ENCODE measurements at places on chromosomes 5 and 9. TPM values are rescaled to one million over a fixed set of nuclear protein-coding genes. Genes with fewer than 3 reads are reported as not detected.
A peak's percentile ranks its signal among the peaks of the same experiment; 100 is the strongest.

DNA sequence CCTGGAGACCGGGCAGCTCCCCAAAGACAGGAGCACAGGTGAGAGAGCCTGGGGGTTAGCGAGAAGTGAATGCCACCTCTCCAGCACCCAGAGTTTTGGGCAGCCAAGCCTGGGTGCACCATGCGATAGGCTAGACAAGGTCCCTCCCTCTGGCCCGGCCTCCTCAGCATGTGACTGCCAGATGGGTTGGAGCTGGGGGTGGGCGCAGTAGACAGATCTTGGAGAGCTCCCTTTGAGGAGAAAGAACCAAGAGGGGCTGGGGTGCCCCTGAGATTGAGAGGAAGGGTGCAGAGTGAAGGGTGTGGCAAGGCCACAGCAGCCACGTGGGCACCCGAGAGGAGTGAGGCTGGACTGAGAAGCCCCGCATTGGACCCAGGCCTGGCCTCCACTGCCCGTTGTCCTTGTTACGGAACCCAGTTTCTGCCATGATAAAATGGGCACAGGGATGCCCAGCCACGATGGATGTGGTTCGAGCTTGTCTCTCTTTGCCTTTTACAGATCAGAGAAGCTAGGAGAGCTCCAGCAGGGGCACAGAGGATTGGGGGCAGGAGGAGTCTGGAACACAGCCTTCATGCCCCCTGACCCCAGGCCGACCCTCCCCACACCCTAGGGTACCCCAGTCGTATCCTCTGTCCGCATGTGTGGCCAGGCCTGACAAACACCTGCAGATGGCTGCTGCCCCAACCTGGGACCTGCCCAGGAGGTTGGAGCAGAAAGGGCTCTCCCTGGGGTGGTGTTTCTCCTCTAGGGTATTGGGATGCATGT is 1.4 kb downstream of the TMEM141 start:
- H3K27me3 ChIP-seq = peaks cover 6% of the 10 kb centered on the region
- H3K4me1 ChIP-seq = peaks cover 29% of the 10 kb centered on the region
- H3K36me3 ChIP-seq = no peaks in the 10 kb centered on the region
- no peak for DNase-seq

Gene NKD2
- total RNA-seq = 3.2 TPM

GRCh38 chr9:3008091-3008490 is 164.2 kb upstream of the PUM3 start:
- no peaks in the 10 kb centered on the region for H3K27me3 ChIP-seq
- H3K4me1 ChIP-seq = no peaks in the 10 kb centered on the region
- H3K27ac ChIP-seq = no peak overlapping the region
- no peak overlapping the region for H3K4me3 ChIP-seq
- H3K36me3 ChIP-seq = no peaks in the 10 kb centered on the region

DNA sequence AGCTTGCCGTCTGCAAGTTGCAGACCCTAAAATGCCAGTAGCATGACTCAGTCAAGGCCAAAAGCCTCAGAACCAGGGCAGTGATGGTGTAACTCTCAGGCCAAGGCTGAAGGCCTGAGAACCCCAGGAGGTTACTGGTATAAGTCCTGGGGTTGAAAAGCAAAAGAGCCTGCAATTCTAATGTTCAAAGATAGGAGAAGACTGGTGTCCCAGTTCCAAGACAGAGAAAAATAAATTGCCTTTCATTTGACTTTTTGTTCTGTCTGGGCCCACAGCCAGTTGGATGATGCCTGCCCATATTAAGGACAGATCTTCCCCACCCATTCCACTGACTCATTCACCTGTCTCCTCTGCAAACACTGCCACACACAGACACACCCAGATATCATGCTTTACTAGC is 673.2 kb downstream of the CDH18 start:
- no peaks in the 10 kb centered on the region for H3K27me3 ChIP-seq
- H3K4me1 ChIP-seq = no peaks in the 10 kb centered on the region
- no peak overlapping the region for H3K27ac ChIP-seq
- no peak overlapping the region for H3K4me3 ChIP-seq

DNA sequence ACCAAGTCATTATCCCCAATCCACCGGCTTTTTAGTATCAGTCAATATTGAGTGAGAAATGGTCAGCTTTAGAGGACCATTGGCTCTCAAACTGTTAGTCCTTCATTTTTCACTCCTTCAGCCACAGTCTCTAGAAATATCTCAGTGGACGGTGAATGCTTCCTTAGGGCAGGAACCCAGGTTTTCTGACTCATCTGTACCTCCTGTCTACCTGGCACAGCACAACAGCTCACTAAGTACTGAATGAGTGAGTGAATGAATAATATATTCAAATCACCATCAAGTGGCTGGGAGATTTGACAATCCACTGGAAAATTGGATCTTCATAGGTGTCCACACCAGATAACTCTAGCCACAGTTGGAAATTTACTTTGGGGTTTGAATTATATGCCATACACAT is 609.5 kb upstream of the CLINT1 start:
- H3K27ac ChIP-seq = no peak overlapping the region
- peaks cover 6% of the 10 kb centered on the region for H3K4me1 ChIP-seq
- no peak overlapping the region for H3K4me3 ChIP-seq

Gene AQP3
- total RNA-seq = 3.4 TPM

DNA sequence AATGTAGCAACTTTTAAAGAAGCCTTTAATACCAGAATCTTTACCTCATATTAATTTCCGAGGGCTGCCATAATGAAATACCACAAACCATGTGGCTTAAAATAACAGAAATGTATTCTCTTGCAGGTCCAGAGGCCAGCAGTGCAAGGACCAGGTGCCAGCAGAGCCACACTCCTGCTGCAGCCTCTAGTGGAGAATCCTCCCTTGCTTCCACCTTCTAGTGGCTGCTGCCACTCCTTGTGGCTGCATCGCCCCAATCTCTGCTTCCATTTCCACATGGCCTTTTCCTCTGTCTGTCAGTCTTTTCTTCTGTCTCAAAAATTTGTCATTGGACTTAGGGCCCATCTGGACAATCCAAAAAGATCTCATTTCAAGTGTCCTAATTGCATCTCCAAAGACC is 401.5 kb downstream of the EFNA5 start:
- no peaks in the 10 kb centered on the region for H3K4me1 ChIP-seq
- no peak overlapping the region for H3K27ac ChIP-seq
- H3K36me3 ChIP-seq = no peaks in the 10 kb centered on the region
- no peak overlapping the region for H3K4me3 ChIP-seq
- peaks cover 2% of the 10 kb centered on the region for H3K27me3 ChIP-seq
- no peak for DNase-seq

DNA sequence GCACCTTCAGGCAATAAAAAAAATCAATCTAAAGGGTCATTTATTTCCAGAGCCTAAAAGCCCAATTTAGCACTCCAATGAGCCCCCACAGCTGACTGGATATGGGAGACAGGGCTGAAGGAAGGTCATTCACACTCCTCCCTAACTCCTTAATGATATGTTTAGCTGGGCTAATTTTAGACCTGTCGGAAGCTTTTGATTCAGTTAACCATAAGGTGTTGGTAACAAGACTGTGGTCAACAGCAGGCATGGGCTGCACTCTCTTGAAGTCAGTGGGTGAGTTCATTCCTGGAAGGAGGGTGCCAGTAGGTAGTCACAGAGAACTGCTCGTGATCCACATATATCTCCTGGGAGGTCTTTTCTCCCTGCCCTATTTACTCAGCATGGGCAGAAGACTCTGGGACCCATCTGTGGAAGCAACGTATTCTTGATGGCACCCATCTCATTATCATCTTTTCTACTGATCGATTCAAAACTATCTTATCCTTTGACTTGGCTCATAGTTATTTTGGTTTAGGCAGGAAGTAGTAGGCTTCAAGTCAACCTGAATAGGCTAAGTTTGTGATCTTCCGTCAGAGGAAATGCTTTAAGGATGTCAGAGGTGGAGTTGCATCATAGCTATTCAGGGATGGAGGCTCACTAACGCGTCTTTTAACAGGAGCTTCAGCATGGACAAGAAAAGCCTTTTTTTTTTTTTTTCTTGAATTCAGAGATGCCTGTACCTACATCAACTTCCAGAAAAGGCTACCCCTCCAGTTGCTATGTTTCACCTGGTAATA is 367.7 kb upstream of the SLC30A5 start:
- H3K36me3 ChIP-seq = no peaks in the 10 kb centered on the region
- no peaks in the 10 kb centered on the region for H3K4me1 ChIP-seq
- H3K27ac ChIP-seq = no peak overlapping the region
- no peak for DNase-seq
- H3K27me3 ChIP-seq = peaks cover 3% of the 10 kb centered on the region

Gene TSC1
- 30.2 TPM for total RNA-seq

Gene EGFL7
- total RNA-seq = 2.5 TPM

GRCh38 chr5:43639566-43639965 is 36.6 kb downstream of the NNT start:
- H3K36me3 ChIP-seq = peaks cover 13% of the 10 kb centered on the region
- no peaks in the 10 kb centered on the region for H3K27me3 ChIP-seq
- H3K27ac ChIP-seq = no peak overlapping the region
- no peak for DNase-seq
- peaks cover 6% of the 10 kb centered on the region for H3K4me1 ChIP-seq

DNA sequence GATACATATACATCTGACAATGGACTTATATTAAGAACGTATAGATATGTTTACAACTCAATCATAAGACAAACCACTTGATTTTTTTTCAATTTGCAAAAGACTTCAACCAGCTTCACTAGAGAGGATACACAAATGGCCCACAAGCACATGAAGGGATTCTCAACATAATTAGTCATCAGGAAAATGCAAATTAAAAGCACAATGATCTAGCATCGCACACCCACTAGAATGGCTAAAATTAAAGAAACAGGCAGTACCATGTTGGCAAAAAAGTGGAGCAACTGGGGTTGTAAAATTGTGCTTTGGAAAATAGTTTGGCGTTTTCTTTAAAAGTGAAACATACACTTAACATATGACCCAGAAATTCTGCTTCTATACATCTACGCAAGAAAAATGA is 80.0 kb upstream of the TRIO start:
- no peak overlapping the region for H3K27ac ChIP-seq
- no peak overlapping the region for H3K4me3 ChIP-seq
- H3K36me3 ChIP-seq = no peaks in the 10 kb centered on the region
- H3K27me3 ChIP-seq = peaks cover 3% of the 10 kb centered on the region

Gene NAIP
- 7.8 TPM for total RNA-seq

DNA sequence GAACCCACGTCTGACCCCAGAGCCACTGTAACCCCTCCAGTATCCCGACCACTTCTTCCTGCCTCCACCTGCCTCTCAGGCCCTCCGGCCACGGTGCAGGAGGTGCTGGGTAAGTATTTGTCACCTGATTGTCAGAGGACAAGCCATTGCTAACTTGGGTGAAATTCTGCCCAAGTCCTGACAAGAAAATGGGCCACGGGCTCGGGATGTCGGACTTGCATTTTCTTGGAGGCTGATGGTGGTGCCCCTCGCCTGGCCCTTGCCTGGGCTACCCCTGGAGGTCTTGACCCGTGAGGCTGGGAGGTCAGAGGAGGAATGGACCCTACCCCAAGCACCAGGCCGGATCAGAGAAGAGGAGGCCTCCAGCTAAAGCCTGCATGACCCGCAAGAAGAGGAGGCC is 149.7 kb upstream of the COL5A1 start:
- no peak for DNase-seq
- H3K4me3 ChIP-seq = no peak overlapping the region
- no peaks in the 10 kb centered on the region for H3K36me3 ChIP-seq

DNA sequence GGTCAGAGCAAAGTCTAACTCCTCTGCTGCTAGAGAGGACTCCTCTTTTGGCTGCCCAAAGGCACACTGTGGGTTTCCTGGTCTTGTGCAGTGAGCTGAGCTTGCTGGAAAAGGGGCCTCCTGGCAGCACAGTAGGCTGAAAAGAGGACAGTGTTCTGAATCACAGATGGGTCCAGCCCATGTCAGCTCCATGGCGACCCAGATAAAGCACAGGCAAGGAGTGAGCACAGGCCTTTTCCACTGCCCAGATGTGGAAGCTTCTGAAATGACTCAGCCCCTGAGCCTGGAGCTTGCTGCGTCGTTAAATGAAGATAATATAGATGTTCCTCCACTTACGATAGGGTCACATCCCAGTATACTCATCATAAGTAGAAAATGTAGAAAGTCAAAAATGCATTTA is 8.1 kb downstream of the CCDC180 start:
- H3K36me3 ChIP-seq = no peaks in the 10 kb centered on the region
- H3K27me3 ChIP-seq = no peaks in the 10 kb centered on the region
- DNase-seq = no peak

Gene FOCAD
- 33.7 TPM for total RNA-seq

Gene GAPT
- not detected for total RNA-seq

Gene RMRP
- total RNA-seq = 5,787 TPM

GRCh38 chr9:109232449-109233237 is 65.6 kb upstream of the FRRS1L start:
- no peak for DNase-seq
- H3K27ac ChIP-seq = no peak overlapping the region
- H3K27me3 ChIP-seq = peaks cover 20% of the 10 kb centered on the region
- no peaks in the 10 kb centered on the region for H3K4me1 ChIP-seq

DNA sequence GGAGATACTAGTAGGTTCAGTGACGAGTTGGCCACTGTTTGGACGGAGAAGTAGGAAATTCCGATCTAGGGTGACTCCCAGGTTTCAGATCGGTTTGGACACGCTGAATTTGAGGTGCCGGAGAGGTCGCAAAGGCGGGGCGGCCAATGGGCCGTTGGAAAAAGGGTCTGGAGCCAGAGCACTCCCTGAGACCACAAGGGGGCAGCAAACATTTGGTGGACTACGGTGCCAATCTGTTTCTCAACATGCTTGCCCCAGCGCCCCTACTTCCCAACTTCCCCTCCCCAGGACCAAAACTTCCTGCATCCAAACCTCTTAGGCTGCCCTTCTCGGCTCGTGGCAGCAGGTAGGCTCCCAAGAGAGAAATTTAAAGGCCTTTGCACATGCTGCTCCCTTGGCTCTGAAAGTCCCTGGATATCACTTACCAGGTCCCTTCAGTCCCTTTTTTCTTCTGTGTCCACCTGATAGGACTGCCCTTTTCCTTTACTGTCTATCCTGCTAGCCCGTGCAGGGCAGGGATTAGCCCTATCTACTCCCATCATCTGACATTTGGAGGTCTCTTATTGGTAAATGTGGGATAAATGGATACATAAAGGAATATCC is 992 bp upstream of the RPP25L start:
- peak; percentile 55 for DNase-seq
- H3K27ac ChIP-seq = peak overlapping the region; percentile 81
- H3K36me3 ChIP-seq = peaks cover 17% of the 10 kb centered on the region
- peak overlapping the region; percentile 95 for H3K4me3 ChIP-seq
- peaks cover 24% of the 10 kb centered on the region for H3K4me1 ChIP-seq
- no peaks in the 10 kb centered on the region for H3K27me3 ChIP-seq

- H3K27me3 ChIP-seq = no peaks in the 10 kb centered on the region
- no peak for DNase-seq
- peaks cover 11% of the 10 kb centered on the region for H3K36me3 ChIP-seq
- peaks cover 20% of the 10 kb centered on the region for H3K4me1 ChIP-seq
These were observed 8.2 kb downstream of the GNE start for GRCh38 chr9:36250079-36250478.

Gene SLC22A4
- 1.6 TPM for total RNA-seq

DNA sequence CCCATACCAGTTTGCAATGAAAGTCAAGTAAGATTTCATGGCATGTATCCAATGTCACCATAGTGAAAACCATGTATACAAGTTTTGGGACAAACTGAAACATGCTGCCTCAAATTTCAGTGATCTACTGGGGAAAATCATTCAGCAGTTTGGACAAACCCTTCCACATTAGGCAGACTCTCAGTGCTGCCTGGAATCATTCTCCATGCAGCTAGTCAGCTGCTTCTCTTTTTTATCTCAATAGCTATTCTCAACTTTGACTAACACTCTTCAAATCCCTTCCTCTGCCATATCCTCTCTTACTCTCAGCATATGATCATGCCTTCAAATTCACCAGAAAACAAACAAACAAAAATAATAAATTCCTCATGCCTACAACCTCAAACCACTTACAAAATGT is 323.3 kb downstream of the MAN2A1 start:
- H3K4me3 ChIP-seq = no peak overlapping the region
- no peaks in the 10 kb centered on the region for H3K27me3 ChIP-seq
- DNase-seq = no peak

Gene LCN10
- total RNA-seq = 0.39 TPM

All from activated T-helper 1 cell treated with anti-CD3 and anti-CD28 coated beads, Interleukin-12 subunit alpha, Interleukin-12 subunit beta, Interleukin-2, Interleukin-4 antibody, amounts not matched to agents 30 ng/mL and 10 ng/mL and 1 ng/mL, durations not matched to agents 14 hours and 24 hours and 36 hours (primary cell).